Dermis microvascular lymphatic vessel endothelial cell (primary cell): ENCODE measurements at places on chromosomes 7 and 10. TPM values are rescaled to one million over a fixed set of nuclear protein-coding genes. Genes with fewer than 3 reads are reported as not detected.

Gene NUP42
- 20.0 and 24.0 TPM in 2 replicates for total RNA-seq

Gene SPDYE11
- total RNA-seq, result not detected in 2 replicates

Gene LAMB4
- total RNA-seq, result 0.13 TPM in 2 replicates

Gene IFIT5
- total RNA-seq, result 5.9 and 16.9 TPM in 2 replicates

Gene MYL7
- total RNA-seq, result not detected in 2 replicates
